ENCODE measurements at places on chromosomes 4 and X.

- DNase-seq = no peak
Observed at GRCh38 chr4:24664956-24665355, 80.6 kb upstream of the DHX15 start.

DNA sequence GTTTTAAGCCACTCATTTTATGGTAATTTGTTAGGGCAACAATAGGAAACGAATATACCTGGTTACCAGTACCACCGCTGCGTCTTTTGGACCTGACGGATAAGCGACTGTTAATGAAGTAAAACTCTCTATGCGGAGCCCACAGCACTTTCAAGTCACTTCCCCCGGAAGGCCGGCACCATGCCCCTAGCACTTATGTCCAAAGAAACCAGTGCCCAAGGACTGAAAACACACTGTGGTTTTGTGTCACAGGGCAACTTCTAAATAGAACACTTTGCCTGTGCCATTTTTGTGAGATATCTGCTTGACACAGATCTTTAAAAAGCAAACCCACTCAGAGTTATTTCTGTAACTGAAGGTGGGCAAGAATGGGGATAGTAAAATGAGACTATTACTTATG, 22.7 kb downstream of the SH3KBP1 start:
- no peak for DNase-seq

DNA sequence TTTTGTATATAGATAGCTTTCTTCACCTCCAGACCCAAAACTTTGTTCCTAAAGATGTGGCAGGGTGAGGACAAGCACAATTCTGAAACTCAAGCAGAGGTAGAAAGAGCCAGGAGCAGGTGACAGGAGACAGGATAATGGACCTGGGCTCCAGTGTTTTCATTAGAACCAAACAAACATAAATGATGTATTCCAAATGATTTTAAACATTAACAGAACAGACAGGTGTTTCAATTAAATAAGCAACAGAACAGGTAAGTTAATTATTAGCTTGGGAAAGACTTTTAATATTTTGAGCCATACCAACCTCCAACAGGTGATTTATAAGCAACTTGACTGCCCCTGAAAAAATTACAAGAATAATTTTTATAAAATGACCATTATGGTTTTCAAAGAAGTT, 459.4 kb upstream of the LCORL start:
- no peak for DNase-seq

DNA sequence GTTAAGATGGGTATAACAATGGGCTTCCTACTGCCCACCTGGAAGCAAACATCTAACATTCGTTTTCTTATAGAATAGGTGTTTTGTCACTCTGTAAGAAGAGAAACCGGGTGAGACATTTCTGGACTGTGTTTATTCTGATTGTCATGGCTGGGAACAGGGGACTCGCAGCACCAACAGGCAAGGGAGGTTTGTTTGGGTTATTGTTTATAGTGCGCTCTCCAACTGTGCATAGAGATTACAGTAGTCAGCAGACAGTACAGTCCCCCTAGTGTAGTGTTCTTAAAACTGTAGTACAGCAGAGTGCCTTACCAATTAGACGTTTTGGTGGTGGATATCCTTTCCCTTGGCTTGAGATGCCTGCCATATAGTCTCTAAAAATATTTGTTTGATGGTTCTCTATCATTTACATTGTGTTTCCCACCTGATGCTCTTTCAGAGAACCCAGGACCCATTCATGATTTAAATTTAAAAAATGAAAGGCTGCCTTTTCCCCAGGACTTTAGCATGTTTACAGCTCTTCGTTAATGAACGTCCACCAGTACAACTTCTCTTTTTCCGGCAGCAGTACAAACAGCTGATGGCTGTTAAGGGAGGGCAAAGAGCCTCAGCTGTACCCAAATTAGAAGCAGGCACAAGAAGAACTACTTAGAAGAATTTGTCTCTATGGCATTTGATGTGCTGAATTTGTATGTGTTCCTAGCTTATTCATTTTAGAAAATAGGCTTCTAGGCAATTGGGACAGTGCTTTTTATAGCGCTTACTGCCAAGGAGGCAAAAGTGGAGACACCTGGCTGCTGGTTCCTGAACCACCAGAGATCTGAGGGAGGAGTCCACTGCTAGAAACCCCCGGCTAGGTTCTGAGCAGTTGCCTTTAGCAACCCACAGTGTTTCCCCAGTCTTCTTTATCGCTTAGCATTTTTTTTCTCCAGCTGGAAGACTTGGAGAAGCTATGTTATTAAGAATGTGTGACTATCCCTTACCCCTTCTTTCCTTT, 1.0 kb upstream of the RNF150 start:
- DNase-seq = no peak

GRCh38 chr4:17283832-17284231, 228.1 kb downstream of the QDPR start:
- DNase-seq = no peak

DNA sequence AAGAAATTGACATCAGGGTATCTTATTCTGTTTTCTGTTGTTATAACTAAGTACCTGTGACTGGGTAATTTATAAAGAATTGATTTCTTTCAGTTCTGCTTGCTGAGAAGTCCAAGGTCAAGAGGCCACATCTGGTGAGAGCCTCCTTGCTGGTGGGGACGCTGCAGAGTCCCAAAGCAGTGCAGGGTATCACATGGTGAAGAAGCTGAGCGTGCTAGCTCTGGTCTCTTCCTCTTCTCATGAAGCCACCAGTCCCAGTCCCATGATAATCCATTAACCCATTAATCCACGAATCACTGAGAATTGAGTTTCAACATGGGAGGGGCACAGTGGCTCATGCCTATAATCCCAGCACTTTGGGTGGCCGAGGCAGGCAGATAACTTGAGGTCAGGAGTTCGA, 18.0 kb downstream of the RBMX start:
- DNase-seq = no peak

- DNase-seq = no peak
Observed at GRCh38 chr4:20297261-20297660, 45.6 kb downstream of the SLIT2 start.

DNA sequence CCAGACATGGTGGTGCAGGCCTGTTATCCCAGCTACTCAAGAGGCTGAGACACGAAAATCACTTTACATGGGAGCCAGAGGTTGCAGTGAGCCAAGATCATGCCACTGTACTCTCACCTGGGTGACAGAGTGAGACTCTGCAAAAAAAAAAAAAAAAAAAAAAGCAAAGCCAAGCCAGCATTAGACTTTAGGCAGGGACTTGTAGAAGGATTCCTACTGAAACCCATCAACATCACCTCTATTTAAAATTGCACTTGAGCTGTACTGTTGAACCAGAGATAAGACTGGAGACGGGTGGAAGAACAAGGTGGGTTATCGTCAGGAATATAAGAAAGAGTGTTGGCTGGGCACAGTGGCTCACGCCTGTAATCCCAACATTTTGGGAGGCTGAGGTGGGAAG, 15.7 kb upstream of the AFAP1 start:
- no peak for DNase-seq

GRCh38 chr4:152045807-152046571, 285.2 kb upstream of the GATB start:
- no peak for DNase-seq

DNA sequence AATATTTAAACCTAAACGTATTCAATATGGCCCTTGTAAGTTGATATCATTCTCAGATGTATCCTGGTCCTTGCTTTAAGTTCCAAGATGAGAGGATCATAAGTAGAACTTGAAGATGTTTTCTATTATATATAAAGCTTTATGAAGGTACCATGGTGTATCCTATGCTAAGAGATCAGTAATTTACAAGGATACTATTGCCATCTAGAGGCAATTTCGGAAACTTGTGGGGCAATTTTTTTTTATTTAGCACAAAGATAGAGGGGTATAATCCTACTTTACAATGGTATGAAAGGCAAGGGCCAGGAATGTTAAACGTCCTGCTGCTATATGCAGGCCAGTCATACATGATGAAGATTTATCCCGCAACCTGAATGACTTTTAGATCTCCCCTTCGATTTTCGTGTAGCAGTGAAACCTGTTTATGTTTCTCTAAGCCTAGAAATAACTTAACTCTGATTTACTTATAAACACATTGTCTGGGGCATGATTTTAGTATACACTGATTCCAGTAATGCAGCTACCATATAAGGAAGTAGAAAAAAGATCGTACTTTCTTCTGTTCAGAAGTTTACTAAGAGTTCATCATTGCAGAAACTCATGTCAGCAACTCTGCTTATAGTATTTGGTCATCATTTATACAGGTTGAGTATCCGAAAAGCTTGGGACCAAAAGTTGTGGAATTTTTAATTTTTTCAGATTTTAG, 2.6 kb downstream of the SLC25A31 start:
- DNase-seq = no peak

DNA sequence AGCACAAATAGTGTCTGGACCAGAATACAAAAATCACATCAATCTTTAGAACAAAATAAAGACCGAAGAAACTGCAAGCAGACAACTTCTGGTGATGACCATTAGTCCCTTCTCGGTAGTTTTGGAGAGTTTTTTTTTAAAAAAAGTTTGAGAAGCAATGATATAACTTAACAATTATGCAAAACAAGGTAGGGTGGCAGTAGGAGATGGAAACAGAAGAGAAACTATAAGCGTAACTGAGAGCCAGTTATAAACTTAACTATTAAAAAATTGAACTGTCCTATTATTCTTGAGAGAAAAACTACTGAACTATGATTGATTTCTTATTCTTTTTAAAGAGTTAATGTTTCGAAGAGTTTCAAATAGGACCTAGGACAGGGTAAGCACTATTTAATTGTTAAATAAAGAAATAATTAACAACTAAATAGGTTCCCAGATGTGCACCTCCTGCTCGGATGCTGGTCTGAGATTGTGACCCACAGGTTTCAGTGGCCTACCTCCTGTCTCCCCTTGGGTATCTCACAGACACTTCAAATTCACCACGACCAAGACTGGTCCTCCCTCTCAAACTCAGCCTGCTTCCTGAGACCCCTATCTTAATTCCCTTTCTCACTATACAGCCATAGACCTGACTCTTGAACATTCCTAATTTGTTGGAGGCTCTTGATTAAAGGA, 81.3 kb downstream of the LEF1 start:
- DNase-seq = no peak

DNA sequence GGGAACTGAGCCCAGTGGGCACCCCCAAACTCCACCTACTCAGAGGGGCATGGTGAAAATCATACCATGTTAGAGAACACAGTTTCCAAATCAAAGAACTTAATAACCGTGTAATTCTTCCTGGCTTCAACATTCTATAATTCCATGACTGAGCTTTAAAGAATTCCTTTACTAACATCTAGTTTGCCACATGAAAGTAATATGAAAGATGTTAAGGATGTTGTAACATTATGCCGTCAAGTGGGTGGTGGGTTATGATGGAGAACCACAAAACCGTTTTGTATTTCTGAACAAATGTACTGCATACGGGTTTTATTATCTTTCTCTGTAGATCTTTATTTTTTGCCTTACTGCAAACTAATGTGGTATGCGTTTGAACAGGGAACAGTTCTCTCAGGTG, 549.0 kb upstream of the MAGEB2 start:
- no peak for DNase-seq

DNA sequence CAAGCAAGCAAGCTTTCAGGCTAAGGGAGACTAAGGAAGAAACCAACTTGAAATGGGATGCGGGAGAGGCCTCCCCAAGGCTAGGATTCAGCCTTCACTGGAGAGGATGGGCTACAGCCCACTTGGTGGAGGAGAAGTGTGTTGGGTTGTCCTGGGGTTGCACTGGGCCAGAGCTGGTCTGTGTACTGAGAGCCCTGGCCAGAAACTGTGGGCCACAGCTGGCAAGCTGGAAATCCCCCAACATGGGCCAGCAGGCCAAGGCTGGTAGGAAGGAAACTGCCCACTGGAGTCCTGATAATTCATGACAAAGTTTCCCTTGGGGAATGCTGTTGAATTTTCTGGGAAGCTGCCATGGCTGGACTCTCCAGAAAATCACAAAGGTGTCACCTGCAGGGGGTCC, 188.0 kb upstream of the S100G start:
- no peak for DNase-seq

DNA sequence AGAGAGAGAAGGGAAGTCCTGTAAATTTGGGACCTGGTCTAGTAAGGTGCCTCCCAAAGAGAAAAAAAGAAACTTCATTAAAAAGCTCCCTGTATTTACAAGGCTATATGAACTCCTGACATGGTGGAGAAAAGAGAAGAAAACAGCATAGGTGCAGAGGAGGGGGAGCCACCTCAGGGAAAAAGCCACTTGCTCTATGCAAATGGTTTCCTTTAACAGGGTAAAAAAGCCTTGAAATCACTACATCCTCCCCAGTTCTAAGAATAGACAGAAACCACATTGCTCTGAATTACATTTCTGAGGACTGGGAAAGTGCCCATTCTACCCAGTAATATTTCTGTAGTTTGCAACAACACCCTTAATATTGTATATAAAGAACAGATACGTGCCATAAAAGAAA, 165.5 kb downstream of the KLF8 start:
- DNase-seq = no peak

- DNase-seq = no peak
Observed at GRCh38 chr4:89539374-89539773, 231.8 kb upstream of the GPRIN3 start.

DNA sequence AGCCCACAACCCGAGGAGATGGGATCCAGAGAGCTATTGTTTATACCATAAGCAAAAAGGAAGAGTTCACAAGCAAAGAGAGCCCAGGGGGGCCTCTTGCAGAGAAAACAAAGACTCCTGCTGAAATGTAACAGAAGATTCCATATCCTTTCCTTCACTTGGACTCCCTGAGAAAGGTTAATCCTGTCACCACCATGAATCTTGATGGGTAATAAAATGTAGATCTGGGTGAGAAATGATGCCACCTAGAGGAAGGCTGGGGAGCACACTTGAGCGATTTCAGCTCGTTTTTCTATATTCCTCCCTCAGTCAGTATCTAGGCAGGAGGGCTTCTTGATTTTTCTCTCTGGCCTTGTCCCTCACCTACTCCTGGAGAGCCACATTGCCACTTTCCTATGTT, 10.2 kb upstream of the KCNE5 start:
- no peak for DNase-seq

- DNase-seq = no peak
Observed at GRCh38 chr4:159096434-159096833, 6.4 kb upstream of the RAPGEF2 start.

- DNase-seq = no peak
Observed at GRCh38 chrX:154437971-154438893, 1.3 kb downstream of the GDI1 start.

- DNase-seq = no peak
Observed at GRCh38 chr4:101753721-101754120, 36.8 kb upstream of the BANK1 start.

DNA sequence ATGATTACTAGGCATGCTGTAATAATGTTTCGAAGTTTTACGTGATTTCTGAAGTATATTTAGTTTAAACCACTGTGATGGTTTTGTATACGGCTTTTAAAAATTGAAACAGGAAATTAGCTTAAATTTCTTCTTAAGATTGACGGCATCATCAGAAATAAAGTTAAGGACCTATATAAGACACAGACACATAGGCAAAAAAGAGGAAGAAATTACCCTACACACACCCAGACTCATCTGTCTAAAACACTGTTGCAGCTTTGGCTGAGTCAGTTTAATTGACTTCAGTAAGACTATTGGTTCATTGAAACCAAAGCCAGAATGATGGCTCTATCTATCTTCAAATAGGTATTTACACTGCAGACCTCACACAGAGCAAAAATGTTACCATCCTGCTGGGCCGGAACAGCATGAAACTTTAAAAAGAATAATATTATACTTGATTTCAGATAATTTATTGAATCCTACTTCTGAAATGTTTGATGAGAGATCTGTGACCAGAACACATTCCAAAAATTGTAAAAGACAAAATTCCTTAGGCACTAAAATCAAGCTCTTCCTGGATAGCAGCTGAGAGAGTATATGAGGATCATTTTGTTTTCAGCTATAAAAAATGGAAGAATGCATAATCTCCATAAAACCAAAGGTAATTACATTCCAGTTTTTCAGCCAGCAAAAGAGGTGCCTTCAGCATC, 4.5 kb downstream of the HHIP start:
- DNase-seq = no peak

Measured in coronary artery (tissue), 2 donors.